Naive thymus-derived CD8-positive, alpha-beta T cell (primary cell): ENCODE measurements at places on chromosomes 1 and 21.

DNA sequence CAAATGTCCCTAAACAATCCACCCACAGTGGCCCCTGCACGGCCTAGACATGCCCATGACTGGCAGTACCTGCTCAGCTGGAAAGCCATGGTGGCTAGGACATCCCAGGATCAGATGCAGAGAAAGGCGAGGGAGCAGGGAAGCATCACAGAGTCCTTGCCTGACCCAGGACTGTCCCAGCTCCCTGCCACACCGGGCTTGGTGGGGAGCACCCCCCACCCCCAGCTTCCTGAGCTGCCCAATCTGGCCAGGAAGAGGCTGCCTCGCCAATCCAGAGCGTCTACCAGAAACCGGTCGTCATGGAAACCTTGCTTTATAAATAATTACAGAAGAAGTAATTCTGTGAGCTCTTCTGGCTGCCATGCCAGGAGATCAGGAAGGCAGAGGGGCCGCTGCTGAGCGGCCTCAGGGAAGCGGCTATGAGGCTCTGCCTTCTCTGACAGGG, 34.8 kb downstream of the ACOT7 start:
- peak overlapping the region; percentile 94 for H3K27ac ChIP-seq
- peak; percentile 79 for DNase-seq
- H3K4me1 ChIP-seq = peaks cover 52% of the 10 kb centered on the region
- no peaks in the 10 kb centered on the region for H3K27me3 ChIP-seq

GRCh38 chr1:28112388-28113241, 24.2 kb upstream of the EYA3 start:
- H3K27me3 ChIP-seq = peaks cover 8% of the 10 kb centered on the region
- no peaks in the 10 kb centered on the region for H3K36me3 ChIP-seq
- no peak overlapping the region for H3K27ac ChIP-seq
- no peak overlapping the region for H3K4me3 ChIP-seq

DNA sequence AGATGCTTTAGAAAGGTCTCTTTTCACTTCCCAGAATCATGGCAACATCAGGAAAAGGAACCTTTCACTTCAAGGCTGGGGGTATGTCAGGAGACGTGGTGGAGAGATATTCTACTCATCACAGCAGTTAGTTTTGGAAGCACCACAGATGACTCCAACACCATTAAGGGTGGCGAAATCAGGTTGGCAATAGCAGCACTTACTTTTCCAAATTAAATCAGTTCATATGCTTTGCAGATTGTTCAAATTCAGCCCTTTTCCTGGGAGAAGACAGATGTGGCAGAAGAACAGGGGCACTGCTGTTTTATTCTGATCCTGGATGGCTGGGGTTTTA, 79.0 kb downstream of the RUNX1 start:
- DNase-seq = no peak
- H3K27me3 ChIP-seq = no peaks in the 10 kb centered on the region
- peak overlapping the region; percentile 93 for H3K27ac ChIP-seq
- peaks cover 23% of the 10 kb centered on the region for H3K36me3 ChIP-seq

DNA sequence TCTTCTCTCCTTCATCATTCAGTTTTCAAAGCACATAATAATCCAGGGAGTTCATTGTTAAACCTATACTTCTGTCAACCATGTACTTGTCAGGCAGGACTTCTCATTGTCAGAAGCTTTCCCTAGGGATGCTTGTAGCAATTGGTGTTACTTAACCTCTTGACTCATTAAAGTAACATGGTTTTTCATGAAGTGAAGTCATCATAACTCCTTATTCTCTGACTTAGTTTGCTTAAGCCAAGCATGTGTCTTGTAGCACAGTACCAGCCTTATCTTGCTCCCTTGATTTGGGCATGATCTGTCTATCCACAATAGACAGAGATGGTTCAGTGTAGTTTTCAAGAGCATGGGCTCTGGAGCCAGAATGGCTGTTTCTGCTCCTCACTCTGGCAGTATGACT, 45.3 kb downstream of the LRIG2 start:
- H3K4me1 ChIP-seq = no peaks in the 10 kb centered on the region
- no peak for DNase-seq
- peaks cover 9% of the 10 kb centered on the region for H3K36me3 ChIP-seq
- H3K27me3 ChIP-seq = no peaks in the 10 kb centered on the region
- H3K27ac ChIP-seq = no peak overlapping the region
- no peak overlapping the region for H3K4me3 ChIP-seq

DNA sequence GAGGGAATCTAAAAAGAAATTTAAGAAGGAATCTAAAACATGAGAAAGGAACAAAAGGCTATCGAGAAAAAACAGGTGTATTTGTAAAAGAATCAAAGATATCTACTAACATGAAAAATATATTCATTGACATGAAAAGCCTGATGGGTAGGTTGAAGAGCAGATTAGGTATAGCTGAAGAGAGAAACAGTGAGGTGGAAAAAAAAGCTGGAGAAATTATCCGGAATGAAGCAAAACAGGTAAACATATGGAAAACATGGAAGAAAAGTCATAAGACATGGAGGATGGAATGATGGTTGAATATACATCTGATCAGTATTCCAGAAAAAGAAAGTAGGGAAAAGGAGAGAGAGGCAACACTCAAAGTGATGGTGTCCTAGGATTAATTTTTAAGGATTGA, 9.6 kb downstream of the EVA1C start:
- H3K27me3 ChIP-seq = no peaks in the 10 kb centered on the region
- H3K36me3 ChIP-seq = peaks cover 4% of the 10 kb centered on the region
- H3K4me3 ChIP-seq = no peak overlapping the region
- peaks cover 3% of the 10 kb centered on the region for H3K4me1 ChIP-seq
- H3K27ac ChIP-seq = peak overlapping the region; percentile 1

DNA sequence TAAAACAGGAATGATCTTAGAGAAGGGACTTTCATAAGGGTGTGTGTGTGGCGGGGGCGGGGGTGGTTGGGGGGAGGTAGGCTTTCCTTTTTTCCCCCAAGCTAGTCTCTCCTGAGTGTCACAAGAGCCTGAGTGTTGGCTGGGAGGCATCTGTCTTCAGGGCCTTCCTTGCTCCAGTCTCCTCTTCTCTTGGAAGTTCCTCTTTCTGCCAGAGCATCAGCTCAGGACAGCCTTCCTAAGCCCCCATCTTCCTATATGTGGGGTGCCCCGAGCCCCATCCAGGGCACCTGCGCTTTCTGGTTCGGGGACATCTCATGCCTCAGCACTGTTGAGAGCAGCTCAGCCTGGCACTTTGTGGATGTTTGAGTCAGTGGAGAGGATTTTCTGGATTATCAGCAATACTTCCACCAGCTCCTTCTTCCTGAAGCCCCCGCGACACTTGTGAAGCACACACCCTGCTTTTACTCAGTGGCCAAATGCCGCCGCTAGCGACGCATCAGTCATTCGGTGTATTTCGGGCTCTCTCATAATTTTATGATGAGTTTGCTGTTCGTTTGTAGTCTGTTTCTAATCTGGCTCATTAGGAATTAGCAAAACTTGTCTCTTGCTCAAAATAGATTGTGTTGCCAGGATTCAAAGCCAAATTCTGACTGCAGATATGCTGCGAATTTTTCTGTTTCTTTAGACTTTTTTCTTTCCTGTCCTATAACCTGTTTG, 61.7 kb downstream of the GALNT2 start:
- H3K4me3 ChIP-seq = no peak overlapping the region
- no peak for DNase-seq
- H3K36me3 ChIP-seq = peaks cover 4% of the 10 kb centered on the region
- H3K27ac ChIP-seq = no peak overlapping the region
- peaks cover 51% of the 10 kb centered on the region for H3K4me1 ChIP-seq

DNA sequence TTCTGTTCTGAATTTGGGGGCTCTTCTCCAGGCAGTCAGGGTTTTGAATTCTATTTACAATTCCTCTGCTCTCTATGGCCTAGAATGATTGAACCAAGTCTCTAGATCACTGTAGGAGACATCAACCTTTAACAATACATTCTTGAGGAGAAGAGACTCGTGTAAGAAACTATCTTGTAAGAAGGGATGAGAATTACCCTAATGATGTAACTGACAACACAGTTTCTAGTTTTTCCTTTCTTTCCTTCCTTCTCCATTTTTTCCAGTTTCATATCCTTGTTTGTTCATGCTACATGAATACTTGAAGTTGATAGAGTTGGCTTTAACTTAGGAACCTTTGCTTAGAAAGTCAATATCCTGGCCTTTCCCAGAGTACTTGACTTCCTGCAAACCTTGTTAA, 1.3 kb upstream of the ATP1A1 start:
- H3K27ac ChIP-seq = peak overlapping the region; percentile 85
- H3K36me3 ChIP-seq = no peaks in the 10 kb centered on the region
- peaks cover 45% of the 10 kb centered on the region for H3K4me1 ChIP-seq

GRCh38 chr21:19034041-19034440, 630.5 kb upstream of the TMPRSS15 start:
- no peaks in the 10 kb centered on the region for H3K4me1 ChIP-seq
- H3K36me3 ChIP-seq = no peaks in the 10 kb centered on the region
- no peak overlapping the region for H3K27ac ChIP-seq
- no peak overlapping the region for H3K4me3 ChIP-seq
- DNase-seq = no peak
- no peaks in the 10 kb centered on the region for H3K27me3 ChIP-seq

DNA sequence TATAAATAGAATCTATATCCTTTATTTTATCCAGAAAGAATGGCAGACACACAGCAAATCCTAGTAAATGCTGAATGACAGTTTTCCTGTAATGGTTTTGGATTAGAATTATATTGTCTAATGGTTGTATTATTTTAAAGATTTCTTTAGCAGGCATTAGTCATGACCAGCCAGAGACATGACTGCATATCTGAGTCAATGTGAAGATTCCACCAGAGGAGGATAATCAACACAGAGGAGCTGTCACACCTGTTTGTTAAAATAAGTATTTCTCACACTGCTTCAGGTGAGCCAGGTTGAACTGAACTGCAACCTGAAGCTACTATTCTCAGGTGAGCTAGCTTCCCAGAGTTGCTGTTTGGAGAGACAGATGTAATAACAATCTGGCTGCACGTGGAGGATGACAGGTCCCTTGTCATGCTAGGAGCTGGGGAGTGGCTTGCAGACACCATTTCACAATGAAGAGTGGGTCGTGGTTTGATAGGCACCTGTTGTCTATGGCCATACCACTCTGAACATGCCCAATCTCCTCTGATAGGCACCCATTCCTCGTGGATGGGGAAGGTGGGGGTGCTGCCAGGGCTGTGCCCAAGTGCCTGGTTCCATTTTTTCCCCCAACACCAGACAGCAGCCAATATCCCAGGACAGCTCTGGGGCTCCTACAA, 94.3 kb downstream of the KCNJ6 start:
- H3K36me3 ChIP-seq = no peaks in the 10 kb centered on the region
- H3K27me3 ChIP-seq = peaks cover 8% of the 10 kb centered on the region
- H3K4me3 ChIP-seq = no peak overlapping the region
- H3K4me1 ChIP-seq = no peaks in the 10 kb centered on the region
- no peak for DNase-seq

DNA sequence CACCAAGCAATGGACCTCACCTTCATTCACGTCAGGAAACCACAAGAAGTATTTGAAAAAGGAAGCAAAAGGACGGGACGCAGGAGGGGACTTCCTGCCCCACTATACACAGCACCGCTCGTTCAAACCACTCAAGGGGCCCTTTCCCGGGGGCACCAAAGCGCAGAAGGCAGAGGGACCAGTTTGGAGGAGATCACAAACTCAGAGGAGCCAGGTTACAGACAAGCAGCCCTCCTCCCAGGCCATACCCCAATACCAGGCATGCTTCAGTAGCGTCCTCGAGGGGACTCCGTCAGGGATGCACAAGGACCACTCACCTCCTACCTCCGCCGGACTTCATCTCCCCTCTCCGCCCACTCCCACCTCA, 685 bp downstream of the CRTC2 start:
- peak overlapping the region; percentile 86 for H3K4me3 ChIP-seq
- no peaks in the 10 kb centered on the region for H3K36me3 ChIP-seq
- H3K27me3 ChIP-seq = no peaks in the 10 kb centered on the region

DNA sequence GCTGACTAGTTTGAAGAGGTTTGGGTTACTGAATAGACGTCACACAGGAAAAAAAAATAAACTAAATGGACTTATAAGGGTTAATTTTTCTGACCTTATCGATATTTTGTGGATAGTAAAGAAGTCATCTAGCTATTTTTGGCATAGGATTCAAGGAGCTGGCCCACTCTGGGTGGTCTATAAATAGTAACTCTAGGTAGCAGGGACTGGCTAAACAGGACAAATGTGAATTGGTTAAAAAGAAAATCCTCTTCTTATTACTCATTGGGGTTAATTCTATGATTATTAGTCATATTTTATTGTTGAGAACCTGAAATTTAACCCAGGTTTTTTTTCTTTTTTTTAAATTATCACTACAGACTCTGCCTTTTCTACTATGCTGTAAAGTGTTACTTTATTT, 61.7 kb downstream of the ATF6 start:
- H3K27ac ChIP-seq = peak overlapping the region; percentile 66
- H3K4me1 ChIP-seq = peaks cover 11% of the 10 kb centered on the region
- H3K4me3 ChIP-seq = no peak overlapping the region
- H3K27me3 ChIP-seq = no peaks in the 10 kb centered on the region
- DNase-seq = no peak
